ENCODE measurements at places on chromosomes 13 and 19.

- DNase-seq = no peak
Measured at GRCh38 chr13:48501705-48502104, 31.2 kb downstream of the RCBTB2 start.

GRCh38 chr19:47313754-47314295 is 4.2 kb downstream of the C5AR1 start:
- DNase-seq = no peak

GRCh38 chr13:42873081-42873480 is 91.7 kb downstream of the FAM216B start:
- DNase-seq = no peak

DNA sequence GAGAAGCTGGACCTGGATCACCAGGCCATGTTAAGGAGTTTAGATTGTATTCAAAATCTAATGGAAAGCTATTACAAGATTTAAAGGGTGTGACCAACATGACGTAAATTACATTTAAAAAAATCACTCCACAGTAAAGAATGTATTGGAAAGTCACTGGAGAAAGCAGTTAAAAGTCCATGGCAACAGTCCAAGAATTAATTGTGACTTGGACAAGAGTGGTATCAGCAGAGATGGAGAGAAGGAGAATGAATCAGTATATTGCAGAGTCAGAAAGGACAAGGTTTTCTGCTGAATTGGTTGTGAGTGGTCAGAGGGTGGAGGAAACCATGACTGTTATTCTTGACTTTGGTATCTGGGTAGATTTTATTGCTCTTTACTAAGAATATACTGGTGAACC is 535.1 kb upstream of the SLITRK1 start:
- no peak for DNase-seq

GRCh38 chr13:109743706-109744453 is 42.5 kb downstream of the IRS2 start:
- DNase-seq = no peak

- no peak for DNase-seq
Measured at GRCh38 chr13:19985219-19985556, 26.7 kb downstream of the ZMYM2 start.

DNA sequence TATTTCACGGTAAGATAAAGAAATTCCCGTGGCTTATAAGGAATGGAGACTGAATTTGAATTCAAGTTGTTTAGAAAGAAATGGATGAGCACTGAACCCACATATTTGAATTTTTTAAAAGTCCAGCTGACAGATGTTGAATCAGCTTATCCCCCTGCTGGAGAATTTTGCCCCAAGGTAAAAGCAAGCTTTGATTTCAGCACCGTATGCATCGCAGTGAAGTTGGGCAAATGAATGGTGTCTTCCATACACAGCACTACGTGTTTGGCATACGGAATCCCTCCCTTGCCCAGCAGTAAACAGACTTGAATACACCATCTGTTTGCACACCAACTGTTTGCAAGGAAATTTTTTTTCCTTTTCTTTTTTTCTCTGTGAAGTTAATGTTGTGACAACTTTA is 77.5 kb upstream of the PEG3 start:
- no peak for DNase-seq

DNA sequence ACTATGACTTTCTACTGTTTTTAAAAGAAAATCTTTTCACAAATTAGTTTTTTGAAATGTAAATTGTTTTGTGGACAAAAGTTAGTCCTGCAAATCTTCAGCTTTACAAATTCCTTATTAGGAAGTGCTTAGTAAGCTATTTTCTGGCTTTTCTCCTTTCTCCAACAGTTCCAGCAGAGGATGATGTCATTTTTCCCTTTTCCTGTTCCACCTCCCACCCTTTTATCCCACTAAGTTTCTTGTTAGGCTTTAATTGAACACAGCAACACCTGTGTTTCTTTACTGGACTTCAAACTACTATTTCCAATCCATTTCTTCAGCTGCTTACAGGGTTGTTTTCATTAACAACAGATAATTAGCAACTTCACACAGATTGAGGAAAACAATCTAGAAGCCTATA is 389.2 kb downstream of the NDFIP2 start:
- no peak for DNase-seq

GRCh38 chr19:9673912-9674662 is 813 bp downstream of the ZNF562 start:
- DNase-seq = no peak

- DNase-seq = no peak
Measured at GRCh38 chr19:58558066-58558622, at the start of gene UBE2M. Gene UBE2M (minus strand): TSS chr19:58558611. CDS start chr19:58558381, 230 bp downstream.

DNA sequence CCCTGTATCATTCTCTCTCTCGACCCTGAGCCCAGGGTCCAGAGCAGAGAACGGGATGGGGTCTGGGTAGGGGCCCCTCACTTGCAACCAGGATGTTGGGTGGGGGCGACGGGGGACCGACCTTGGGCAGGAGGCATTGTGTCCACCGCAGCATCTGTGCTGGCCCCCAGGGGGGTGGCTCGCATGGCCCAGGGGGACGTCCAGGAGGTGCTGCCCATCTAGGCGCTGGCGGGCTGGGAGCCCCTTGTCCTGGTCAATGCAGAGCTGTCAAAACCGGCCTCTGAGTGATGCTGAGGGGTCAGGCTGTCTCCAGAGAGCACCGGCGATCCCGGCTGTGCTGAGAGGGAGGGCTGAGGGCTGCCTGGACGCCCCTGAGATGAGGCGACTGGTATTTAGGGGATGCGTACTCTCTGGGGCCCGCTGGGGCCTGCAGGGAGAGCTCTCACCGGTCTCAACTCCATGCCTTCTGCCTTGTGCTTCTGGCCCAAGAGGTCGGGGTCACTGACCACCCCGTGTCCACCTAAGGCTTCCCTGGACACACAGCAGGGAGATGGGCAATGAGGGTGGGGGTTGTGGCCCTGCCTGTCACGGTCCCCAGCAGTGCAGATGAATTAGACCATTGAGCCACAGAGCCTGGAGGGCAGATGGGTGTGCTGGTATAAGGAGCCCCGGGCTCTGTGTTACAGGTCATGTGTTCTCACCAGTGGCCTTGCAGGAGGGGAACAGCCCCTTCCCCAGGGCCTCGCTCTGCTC is 8.6 kb downstream of the RPS9 start:
- peak; percentile 40 for DNase-seq

- DNase-seq = no peak
Measured at GRCh38 chr13:75652726-75653125, 16.6 kb downstream of the LMO7 start.

DNA sequence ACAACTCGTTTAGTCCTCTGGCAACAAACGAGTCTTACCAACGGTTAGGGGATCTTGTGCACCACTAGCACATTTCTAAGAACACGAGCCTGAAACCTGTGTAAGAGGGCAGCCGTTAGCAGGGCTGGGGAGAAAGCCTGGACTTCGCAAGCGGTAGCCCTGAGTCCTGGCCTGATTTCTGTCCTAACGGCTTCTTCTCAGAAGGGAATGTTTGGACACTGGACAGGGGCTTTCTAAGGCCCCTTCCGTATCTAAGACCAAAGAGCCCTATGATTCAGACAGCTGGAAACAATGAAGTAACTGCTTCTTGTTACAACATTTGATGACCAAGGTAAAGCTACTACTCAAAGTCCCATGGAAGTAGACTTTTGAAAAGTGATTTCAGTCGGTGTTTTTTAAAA is 2.2 kb downstream of the ANKRD10 start:
- DNase-seq = peak; percentile 59

- no peak for DNase-seq
Measured at GRCh38 chr19:41116261-41116660, 2.0 kb downstream of the CYP2F1 start.

- DNase-seq = no peak
Measured at GRCh38 chr19:41193430-41194156, 574 bp downstream of the CYP2S1 start.

DNA sequence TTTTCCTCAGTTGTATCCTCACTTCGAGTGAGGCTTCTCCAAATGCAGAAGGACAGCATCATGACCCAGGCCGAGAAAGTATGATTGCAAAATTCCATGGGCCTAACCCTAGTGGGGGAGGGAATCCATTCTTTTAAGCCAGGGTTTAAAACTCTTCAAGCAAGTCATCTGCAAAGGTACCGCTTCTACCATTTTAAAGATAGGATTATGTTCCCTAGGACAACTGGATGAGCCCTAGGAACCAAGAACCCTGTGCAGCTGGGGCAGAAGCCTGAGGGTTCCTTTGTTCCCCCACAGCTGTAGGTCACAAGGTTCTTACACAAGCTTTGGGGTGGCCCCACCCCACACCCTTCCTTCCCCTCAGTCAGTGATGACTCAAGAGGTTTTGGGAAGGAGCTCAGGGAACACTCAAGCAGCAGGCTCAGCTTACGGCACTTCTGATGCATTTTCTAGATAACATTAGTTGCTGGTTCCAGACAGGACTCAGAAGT is 13.5 kb downstream of the ARL11 start:
- DNase-seq = no peak

- DNase-seq = no peak
Measured at GRCh38 chr13:78660495-78660857, 1.5 kb upstream of the OBI1 start.

GRCh38 chr19:55345818-55346724 is 6.4 kb downstream of the KMT5C start:
- no peak for DNase-seq

GRCh38 chr19:5096536-5096935 is 127.6 kb downstream of the KDM4B start:
- DNase-seq = no peak

- DNase-seq = no peak
Measured at GRCh38 chr19:45137179-45137761, 23.5 kb downstream of the NKPD1 start.

GRCh38 chr13:30529085-30529834 is 63.5 kb upstream of the HMGB1 start:
- DNase-seq = no peak

DNA sequence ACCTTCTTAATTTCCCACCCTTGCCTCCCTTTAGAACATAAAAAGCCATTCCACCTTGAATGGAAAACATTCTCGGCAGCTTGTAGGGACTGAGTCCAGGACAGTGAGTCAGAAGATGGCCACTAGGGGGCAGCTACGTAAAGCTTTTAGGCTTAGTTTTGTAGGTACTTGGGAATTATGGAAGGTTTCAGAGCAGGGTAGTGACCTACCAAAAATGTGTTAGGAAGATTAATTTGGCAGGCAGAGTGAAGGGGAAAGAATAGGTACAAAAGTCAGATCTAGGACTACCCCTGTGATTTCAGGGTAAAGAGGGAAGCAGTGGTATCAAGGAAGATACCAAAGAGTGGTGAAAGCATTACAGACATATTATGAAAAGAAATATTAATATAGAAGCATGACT is 198.4 kb downstream of the NDFIP2 start:
- no peak for DNase-seq

DNA sequence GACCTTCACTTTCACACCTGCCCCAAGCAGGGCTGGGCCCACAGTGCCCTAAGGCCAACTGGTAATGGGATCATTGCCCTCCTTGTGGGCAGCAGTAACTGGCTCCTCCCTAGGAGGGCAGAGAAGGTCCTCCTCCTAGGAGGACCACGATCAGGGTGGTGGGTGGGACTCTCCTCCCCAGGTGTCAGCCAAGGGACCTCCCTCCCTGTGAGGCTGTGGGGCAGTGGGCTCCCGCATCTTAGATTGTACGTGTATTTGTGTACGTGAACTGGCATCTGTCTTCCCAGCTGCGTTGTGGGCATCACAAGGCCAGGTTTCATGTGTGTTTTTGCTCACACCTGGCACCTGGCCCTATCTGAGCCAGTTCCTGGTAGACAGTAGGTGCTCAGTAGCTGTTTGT is 111.8 kb downstream of the SOX1 start:
- DNase-seq = no peak

DNA sequence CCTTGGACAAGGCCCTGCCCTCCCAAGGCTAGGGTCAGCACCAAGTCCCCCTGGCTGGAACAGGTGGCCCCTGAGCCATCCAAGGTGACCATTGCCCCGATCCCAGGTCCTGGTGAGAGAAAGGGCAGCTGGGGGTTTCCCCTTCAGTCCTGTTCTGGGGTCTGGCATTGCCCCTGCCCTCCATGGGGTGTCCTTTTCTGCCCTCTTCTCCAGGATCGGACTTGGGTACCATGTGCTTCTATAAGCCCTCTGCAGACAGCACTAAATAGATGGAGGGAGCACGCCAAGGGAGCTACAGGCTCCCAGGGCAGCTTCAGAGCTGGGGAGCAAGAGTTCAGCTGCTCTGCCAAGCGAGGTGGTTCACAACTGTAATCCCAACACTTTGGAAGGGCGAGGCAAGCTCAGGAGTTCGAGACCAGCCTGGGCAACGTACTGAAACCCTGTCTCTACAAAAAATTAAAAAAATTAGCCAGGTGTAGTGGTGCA is 13.5 kb upstream of the KCNN1 start:
- DNase-seq = no peak

DNA sequence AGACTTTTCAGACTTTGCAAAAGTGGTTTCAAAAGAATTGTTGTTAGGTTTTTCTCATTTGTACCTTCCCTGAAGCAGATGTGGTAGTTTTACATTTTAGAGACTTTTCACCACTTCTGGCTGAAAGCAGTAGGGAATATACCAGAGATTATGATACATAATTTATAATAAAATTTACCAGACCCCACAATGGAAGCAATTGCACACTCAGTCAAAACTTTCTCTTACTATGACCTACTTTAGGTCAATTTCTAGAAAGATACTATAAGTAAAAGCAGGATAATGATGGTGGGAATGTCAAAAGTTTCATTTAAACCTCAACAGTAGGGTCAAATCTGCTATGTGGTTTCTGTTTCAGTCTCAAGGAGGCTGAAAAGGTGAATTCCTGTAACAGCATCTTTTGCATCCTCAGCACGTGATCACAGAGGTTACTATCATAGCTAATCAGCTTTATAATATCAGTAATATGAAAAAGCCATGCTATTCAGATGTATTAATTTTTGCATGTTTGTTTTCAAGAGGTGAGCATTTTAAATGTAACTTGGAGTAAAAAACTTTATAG is 26.9 kb downstream of the PCCA start:
- no peak for DNase-seq

DNA sequence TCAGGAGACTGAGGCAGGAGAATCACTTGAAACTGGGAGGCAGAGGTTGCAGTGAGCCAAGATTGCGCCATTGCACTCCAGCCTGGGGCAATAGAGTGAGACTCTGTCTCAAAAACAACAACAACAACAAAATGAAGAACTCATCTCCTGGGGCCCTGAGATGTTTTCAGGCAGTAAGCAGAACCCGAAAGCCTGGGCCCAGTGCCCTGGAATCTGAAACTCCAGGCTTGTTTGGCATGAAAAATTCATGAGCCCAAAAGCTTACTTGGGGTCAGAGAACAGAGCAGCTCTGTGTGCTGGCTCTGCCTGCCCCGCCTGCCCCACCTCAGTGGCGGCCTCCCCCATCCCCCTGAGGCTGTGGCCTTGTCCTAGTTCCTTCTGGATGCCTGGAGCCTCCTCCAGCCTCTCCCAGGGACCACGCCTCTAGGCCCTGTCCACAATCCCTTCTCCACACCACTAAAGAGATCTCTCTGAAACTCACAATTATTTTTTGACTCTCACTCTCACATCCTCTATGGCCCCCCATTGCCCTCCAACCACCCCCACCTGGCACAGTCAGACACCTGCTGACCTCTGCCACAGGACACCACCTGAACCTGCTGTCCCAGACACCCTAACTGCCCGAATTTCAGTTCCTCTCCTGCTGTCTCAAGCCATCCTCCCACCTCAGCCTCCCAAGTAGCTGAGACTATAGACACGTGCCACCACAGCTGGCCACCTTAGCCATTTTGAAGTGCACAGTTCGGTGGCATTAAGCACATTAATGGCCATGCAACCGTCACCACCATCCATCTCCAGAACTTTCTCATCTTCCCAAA is 6.9 kb upstream of the AP1M2 start:
- DNase-seq = no peak
